ENCODE measurements at places on chromosomes 5 and 9. TPM values are rescaled to one million over a fixed set of nuclear protein-coding genes. Genes with fewer than 3 reads are reported as not detected.

GRCh38 chr9:34430843-34431437 is 27.4 kb downstream of the FAM219A start:
- H3K36me3 ChIP-seq = no peaks in the 10 kb centered on the region
- DNase-seq = no peak
- no peak overlapping the region for H3K4me3 ChIP-seq
- no peaks in the 10 kb centered on the region for H3K27me3 ChIP-seq
- H3K4me1 ChIP-seq = no peaks in the 10 kb centered on the region
- no peak overlapping the region for H3K27ac ChIP-seq

GRCh38 chr5:157463621-157464518 is 3.9 kb downstream of the NIPAL4 start:
- H3K4me3 ChIP-seq = no peak overlapping the region
- H3K36me3 ChIP-seq = no peaks in the 10 kb centered on the region

GRCh38 chr5:167503926-167504720 is 787.3 kb upstream of the WWC1 start:
- no peaks in the 10 kb centered on the region for H3K4me1 ChIP-seq
- H3K36me3 ChIP-seq = no peaks in the 10 kb centered on the region
- no peak for DNase-seq
- no peak overlapping the region for H3K27ac ChIP-seq
- no peak overlapping the region for H3K4me3 ChIP-seq
- no peaks in the 10 kb centered on the region for H3K27me3 ChIP-seq

DNA sequence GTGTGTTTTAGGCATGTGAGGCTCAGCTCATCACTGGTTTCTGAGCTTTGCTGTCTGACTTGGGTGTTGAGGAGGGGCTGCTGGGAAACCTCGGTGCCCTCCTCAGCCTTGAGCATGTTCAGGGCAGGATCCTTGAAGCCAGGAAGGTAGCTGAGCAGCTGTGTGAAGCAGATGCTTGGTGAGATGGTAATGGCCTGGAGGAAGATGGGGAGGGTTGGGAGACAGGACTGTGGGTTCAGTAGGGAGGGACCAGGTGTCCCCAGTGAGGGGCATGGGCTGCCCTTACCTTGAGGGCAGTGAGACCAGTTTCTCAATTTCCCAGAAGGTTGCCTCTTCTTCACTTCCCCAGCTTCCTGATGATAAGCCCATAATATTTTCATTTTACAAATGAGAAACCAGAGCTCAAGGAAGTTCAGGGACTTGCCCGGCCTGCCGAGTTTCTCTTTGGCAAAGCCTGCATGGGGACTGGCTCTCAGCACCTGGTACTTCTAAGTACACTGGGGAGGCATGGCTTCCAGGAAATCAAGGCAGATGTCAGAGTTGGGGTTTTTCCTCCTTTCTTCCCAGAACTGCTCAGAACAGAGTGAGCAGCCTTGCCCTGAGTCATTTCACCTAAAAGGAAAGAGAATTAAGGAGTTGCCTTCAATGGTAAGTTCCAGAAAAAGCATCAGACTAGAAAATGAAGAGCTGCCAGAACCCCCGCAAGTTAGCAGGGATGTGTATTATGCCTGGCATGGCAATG is 225.7 kb downstream of the MAST4 start:
- H3K4me3 ChIP-seq = no peak overlapping the region
- no peak for DNase-seq
- no peak overlapping the region for H3K27ac ChIP-seq
- H3K27me3 ChIP-seq = peaks cover 3% of the 10 kb centered on the region
- H3K4me1 ChIP-seq = no peaks in the 10 kb centered on the region

The ACSL6 gene
- 0.45 TPM for polyA plus RNA-seq

The PLAC8L1 gene
- not detected for polyA plus RNA-seq

The SAXO1 gene
- polyA plus RNA-seq = not detected

The ARL15 gene
- 18.0 TPM for polyA plus RNA-seq

GRCh38 chr5:173932695-173933139 is 44.6 kb downstream of the CPEB4 start:
- H3K27me3 ChIP-seq = no peaks in the 10 kb centered on the region
- H3K4me3 ChIP-seq = no peak overlapping the region
- no peak overlapping the region for H3K27ac ChIP-seq
- no peak for DNase-seq

- no peak overlapping the region for H3K27ac ChIP-seq
- DNase-seq = no peak
- no peaks in the 10 kb centered on the region for H3K27me3 ChIP-seq
- H3K36me3 ChIP-seq = no peaks in the 10 kb centered on the region
These were observed 256.4 kb upstream of the TARS1 start for GRCh38 chr5:33184367-33184766.

DNA sequence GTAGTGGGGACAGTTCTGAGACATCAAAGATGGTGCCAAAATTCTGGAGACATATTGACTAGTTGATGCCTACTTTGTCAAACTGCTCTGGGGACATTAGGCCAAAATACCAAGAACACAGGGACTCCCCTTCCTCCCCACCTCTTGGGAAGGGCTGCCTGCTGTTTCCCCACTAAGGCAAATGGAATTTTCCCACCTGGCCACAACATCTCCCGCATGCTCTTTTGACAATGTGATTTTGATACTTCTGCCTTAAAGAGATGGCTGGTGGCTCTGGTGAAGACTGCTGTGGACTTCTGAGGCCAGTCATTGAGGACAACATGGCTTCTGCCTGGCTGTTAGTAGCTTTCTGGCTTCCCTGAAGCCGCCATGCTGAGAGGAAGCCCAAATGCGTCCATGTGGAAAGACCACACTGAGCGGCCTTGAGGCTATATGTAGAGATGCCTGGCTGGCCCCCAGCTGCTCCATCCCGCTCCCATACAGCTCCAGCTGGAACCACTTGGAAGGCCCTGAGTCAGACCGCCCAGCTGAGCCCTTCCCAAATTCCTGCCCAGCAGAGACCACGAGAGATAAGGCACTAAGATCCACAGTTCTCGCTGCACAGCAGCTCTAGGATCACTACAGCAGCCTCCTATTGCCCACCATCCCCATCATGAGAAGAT is 226.7 kb downstream of the SYK start:
- no peaks in the 10 kb centered on the region for H3K4me1 ChIP-seq
- no peak for DNase-seq
- no peak overlapping the region for H3K27ac ChIP-seq
- no peaks in the 10 kb centered on the region for H3K27me3 ChIP-seq

GRCh38 chr9:68555437-68556150 is 14.9 kb upstream of the TMEM252 start:
- DNase-seq = no peak
- H3K27me3 ChIP-seq = no peaks in the 10 kb centered on the region
- H3K4me1 ChIP-seq = peaks cover 81% of the 10 kb centered on the region

DNA sequence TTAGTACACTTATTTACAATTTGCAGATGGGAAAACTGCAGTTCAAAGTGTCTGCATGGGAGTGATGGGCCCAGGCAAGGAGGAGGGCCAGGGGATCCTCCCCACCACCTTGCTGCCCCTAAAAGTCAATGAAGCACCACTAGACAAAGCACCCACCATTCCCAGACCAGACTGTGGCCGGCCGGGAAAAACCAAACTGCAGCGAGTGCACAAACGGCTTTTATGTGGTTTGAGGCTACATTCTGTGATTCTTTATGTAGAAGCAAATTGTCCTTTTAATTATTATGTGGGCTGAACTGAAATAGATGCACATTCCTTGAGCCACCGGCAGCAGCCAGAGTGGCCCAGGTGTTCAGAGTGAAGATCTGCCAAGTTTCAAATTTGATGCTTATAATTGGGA is 585.3 kb upstream of the KLF4 start:
- no peak overlapping the region for H3K27ac ChIP-seq
- no peaks in the 10 kb centered on the region for H3K36me3 ChIP-seq
- no peak overlapping the region for H3K4me3 ChIP-seq

- no peak overlapping the region for H3K4me3 ChIP-seq
- H3K27ac ChIP-seq = no peak overlapping the region
- peaks cover 64% of the 10 kb centered on the region for H3K36me3 ChIP-seq
These were observed 18.3 kb upstream of the IL13 start for GRCh38 chr5:132639706-132640130.

DNA sequence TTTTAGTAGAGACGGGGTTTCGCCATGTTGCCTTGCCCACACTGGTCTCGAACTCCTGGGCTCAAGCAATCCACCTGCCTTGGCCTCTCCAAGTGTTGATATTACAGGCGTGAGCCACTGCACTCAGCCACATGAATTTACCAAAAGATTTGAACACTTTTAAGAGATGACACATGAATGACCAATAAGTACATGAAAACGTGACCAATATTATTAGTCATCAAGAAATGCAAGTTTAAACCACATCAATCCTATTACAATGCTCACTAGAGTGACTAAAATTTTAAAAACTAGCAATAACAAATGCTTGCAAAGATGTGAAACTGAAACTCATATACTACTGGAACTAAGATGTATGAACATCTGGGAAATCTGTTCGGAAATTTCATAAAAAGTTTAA is 54.3 kb downstream of the NR6A1 start:
- no peaks in the 10 kb centered on the region for H3K4me1 ChIP-seq
- H3K36me3 ChIP-seq = no peaks in the 10 kb centered on the region
- no peaks in the 10 kb centered on the region for H3K27me3 ChIP-seq
- no peak overlapping the region for H3K4me3 ChIP-seq
- DNase-seq = no peak

The GFI1B gene
- 0.21 TPM for polyA plus RNA-seq

The IQGAP2 gene
- 21.4 TPM for polyA plus RNA-seq

GRCh38 chr5:139654871-139655491 is 6.8 kb downstream of the CXXC5 start:
- no peak overlapping the region for H3K4me3 ChIP-seq
- no peak overlapping the region for H3K27ac ChIP-seq
- H3K36me3 ChIP-seq = no peaks in the 10 kb centered on the region
- H3K4me1 ChIP-seq = peaks cover 72% of the 10 kb centered on the region
- peaks cover 39% of the 10 kb centered on the region for H3K27me3 ChIP-seq
- no peak for DNase-seq

The PFDN1 gene
- polyA plus RNA-seq = 44.7 TPM

GRCh38 chr9:124795881-124796431 is 19.0 kb downstream of the OLFML2A start:
- no peak overlapping the region for H3K4me3 ChIP-seq
- no peak for DNase-seq
- H3K27me3 ChIP-seq = no peaks in the 10 kb centered on the region
- H3K27ac ChIP-seq = no peak overlapping the region
- H3K36me3 ChIP-seq = no peaks in the 10 kb centered on the region
